Aorta (tissue), 5 donors: ENCODE measurements at places on chromosomes 6 and 20.

- DNase-seq = no peak
Observed at GRCh38 chr6:25934156-25934555, 3.7 kb upstream of the SLC17A2 start.

GRCh38 chr6:34339432-34339831 lies 53.0 kb downstream of the NUDT3 start:
- DNase-seq = no peak

DNA sequence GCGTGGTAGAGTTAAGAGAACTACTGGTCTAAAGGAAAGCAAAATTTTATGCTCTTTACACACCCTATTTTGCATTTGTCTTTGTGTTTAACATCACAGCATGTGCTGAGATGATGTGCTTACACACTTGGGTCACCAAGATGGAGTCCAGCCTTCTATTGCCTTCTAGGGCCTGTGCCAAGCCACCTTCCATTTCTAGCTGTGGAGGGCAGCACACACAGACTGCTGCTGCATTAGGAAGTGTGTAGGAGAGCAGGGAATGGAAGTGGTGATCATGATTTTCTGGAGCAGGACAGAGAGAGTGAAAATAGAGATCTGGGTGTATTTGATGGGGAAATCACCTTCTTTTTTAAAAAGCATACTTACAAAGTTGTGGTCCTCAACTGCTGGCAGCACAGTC lies 191.6 kb downstream of the SOX4 start:
- DNase-seq = no peak

GRCh38 chr20:22729616-22730236 lies 145.4 kb upstream of the FOXA2 start:
- no peak for DNase-seq

DNA sequence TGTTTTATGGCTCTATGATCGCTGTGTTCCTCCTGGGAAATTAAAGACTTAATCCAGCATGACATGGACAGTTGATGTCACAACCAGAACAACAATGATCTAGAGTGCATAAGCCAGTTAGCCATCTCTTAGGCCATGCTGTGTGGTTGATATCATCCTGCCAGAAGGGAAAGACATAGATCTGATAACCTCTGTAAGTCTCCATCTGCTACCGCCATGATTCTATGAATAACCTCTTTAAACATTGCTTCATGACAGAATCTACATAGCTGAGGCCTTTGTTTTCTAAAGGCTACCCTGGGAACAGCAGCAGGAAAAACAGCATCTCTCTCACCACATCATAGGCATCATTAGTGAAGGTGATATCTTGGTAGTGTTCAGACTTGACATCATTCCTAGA lies 117.6 kb upstream of the PHACTR1 start:
- DNase-seq = no peak

DNA sequence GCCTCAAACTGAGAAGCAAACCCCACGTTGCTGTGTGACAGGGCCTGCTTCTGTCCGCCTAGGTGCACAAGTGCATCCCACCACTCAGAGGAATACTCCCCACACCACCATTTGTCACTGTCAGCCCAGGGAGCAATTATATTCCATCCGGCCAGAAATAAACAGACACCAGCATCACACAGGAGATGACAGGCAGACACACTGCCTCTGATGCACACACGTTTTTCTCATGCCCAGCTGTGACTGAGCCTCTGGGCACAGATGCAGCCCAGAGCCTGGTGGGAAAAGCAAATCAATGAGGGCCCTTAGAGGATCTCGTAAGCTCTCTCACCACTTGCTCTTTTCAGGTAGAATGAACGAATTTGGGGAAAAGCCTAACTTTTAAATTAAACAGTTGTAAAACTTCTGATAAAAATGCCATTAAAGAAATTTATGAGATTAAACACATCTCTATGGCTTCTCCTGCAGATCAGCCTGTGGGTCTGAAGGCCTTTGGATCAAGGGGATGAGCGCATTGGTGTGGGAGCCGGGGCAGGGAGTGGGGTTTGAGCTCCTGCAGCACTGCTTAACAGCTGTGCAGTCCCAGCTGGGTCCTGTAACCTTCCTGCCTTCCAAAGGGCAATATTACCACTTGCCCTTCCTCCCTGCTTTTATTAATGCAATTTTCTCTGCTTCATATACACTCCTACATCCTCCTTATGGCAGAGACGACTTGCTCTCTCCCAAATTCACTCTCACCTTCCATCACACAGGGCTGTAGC lies 624.3 kb downstream of the PTPRT start:
- DNase-seq = no peak

DNA sequence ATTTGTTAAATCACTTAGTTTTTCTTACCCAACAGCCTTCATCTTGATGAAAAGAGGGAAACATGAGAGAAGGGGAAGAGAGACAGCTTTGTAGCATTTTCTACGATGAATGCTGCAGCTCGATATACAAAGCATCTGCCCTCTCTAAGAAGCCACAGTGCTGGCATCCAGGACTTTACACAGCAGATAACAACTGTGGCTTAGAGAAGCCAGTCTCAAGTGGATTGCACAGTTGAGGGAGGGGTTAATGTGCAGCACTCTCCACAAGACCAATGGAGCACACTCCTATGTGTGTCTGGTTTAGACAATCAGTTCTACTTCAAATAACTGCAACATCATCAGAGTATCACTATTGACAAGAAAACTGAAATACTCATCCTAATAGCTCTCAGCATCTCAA lies 5.8 kb downstream of the C6orf120 start:
- no peak for DNase-seq
